ENCODE measurements at places on chromosomes 13 and 19.

DNA sequence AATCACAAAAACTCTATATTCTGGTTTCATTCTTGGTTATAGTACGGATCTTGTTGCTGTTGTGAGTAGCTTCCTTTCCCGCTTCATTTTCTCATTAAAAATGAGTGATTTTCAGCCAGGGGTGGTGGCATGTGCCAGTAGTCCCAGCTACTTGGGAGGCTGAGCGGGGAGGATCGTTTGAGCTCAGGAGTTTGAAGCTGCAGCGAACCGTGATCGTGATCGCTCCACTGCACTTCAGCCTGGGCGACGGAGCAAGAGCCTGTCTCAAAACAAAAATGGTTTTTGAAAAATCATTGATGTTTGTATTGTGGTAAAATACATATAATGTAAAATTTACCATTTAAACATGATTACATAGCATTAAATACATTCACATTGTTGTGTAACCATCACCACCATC lies 71.6 kb upstream of the TM9SF2 start:
- no peak for DNase-seq

DNA sequence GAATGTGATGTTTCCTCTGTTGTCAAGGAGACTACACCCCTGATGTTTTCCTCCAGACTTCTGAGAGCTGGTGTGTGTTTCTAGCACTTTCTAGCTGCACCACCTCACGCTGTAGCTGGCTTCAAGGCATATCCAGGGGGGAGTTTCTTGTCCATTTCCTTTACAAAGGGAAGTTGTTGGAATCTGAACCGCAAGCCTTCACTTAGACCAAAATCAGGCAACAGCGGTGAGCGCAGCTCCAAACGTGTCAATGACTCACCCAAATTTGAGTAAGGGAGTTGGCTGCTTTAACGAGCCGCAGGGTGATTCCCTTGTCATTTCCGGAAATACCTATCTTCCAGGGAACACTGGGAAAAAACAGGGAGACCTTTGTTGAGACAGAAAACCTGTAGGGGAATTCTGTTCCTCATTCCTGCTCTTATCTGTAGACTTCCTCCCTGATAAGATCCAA lies 2.5 kb downstream of the LDLR start:
- no peak for DNase-seq

GRCh38 chr19:39299404-39299803 lies 3.2 kb downstream of the IFNL1 start:
- no peak for DNase-seq

GRCh38 chr13:36242761-36243160 lies 28.4 kb upstream of the SOHLH2 start:
- DNase-seq = no peak

GRCh38 chr13:98890186-98890585 lies 87.7 kb downstream of the DOCK9 start:
- peak; percentile 56 for DNase-seq

- no peak for DNase-seq
These were observed 5.1 kb upstream of the GPI start for GRCh38 chr19:34359954-34360315.

DNA sequence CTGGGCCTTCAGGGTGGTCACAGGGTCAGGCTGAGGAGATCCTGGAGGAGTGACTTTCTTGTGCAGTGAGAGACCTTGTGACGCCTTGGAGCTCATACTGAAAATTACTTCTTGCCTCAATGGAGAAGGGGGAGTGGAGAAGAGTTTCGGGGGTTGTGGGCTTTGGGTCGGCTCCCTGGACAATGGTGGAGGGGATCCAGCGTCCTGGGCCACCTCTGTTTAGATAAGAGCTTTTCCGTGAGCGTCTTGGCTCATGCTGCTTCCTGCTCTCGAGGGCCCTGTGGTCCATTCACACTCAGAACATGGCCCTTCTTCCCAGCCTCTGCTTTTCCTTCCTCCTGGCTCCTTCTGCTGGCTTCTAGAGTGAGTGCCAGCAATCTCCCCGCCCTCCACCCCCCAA lies 81.9 kb downstream of the FLT1 start:
- DNase-seq = no peak

- no peak for DNase-seq
These were observed at the start of gene KISS1R for GRCh38 chr19:917323-918151. Gene KISS1R (plus strand): TSS chr19:917333. CDS start chr19:917503, 170 bp downstream.

DNA sequence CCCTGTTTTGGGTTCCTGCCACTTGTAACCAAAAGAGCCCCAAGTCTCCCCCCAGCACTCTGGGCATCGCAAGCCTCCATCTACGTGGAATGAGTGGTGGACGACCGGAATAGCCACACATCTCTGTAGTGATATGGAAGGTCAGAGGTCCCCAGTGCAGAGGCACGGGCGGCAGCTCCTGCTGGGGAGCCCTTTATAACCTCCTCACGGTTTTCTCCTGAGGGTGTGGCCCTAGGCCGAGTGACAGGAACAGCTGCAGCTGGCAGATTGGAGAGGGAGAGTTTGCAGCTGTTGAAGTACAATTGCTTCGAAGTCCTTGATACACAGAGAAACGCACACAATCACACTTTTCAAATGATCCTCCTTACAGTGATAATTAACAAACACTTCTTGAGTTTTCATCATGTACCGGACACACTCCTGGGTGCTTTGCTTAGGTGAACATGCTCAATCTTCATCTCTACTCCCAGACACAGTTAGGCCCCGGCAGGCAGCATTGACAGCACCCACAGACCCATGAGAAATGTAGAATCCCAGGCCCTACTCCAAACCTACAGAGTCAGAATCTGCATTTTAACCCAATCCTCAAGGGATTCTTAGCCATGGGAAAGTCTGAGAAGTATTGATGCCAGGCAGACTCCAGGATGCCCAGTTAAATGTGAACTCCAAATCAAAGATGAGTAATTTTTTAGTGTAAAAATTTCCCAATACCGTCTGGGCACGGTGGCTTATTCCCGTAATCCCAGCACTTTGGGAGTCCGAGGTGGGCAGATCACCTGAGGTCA lies 4.9 kb upstream of the ZNF787 start:
- no peak for DNase-seq

GRCh38 chr13:95023405-95023804 lies 277.8 kb downstream of the ABCC4 start:
- no peak for DNase-seq

GRCh38 chr13:83867708-83868107 lies 14.6 kb downstream of the SLITRK1 start:
- no peak for DNase-seq

- no peak for DNase-seq
These were observed 1.4 kb downstream of the ZNF776 start for GRCh38 chr19:57748029-57748428.

DNA sequence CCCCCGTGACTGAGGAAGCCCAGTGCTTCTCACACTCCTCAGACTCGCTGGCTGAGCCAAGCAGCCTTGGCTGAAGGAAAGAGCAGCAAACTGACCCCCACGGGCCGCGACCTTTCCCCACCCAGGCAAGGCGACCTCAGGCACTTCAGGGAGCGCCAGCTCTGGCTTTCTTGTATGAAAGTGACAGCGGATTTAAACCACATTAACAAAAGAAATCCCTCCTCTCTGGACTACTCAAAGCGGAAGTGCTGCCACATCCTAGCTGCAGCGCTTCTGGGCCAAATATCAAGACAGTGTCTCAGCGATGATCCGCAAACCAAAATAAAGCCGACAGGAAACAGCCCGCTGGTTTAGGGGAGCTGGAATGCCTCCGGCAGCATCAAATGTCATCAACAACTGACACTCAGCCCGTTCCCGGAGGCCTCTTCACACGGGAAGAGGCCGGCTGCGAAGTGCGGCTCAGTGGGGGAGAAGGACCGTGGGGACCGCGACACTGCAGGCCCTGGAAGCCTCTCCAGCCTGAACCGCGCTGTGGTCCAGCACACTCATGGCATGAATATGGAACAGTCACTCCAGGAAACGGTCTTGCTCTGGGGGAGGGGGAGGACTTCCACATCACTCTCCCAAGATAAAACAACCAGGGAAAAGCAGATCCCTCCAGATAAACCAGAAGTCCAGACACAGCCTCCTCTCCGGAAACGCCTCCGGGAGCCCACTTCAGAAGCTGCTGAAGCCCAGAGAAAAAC lies 1.4 kb downstream of the RASA3 start:
- no peak for DNase-seq

- no peak for DNase-seq
These were observed 37.4 kb downstream of the TMEM255B start for GRCh38 chr13:113796211-113796963.

GRCh38 chr19:55158423-55158822 lies 891 bp upstream of the TNNI3 start:
- DNase-seq = no peak

- no peak for DNase-seq
These were observed 1.4 kb downstream of the DUXA start for GRCh38 chr19:57165846-57166245.

GRCh38 chr13:28655561-28655960 lies 3.4 kb upstream of the POMP start:
- DNase-seq = no peak

GRCh38 chr13:42804244-42804874 lies 23.0 kb downstream of the FAM216B start:
- no peak for DNase-seq

GRCh38 chr19:58154287-58154678 lies 3.7 kb upstream of the ZNF329 start:
- no peak for DNase-seq

GRCh38 chr13:30147421-30147820 lies 159.9 kb downstream of the KATNAL1 start:
- no peak for DNase-seq

DNA sequence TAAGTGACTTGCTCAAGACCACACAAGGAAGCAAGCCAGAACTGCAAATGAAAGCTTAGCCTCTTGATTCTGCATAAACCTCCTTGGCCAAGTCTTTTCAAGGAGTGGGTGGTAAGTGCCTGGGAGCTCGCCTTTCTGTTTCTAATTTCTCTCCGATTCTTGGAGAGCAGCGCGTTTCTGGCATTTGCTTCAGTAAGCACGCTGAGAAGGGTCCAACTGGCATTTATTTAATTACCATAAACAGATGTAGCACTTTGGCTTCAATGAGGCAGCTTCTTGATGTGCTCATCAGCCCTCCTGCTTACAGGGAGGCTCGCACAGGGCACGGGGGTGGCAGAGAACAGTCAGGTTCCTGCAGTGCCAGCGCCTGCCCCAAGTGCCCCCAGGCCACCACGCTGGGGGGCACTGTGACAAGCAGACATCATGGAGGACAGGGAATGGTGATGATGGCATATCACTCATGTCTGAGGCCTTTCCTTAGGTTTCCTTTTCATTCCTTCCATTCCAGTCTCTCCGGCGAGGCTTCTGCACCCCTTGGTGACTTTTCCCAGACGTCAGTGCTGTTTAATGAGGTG lies 13.3 kb downstream of the SIAH3 start:
- DNase-seq = no peak

GRCh38 chr13:31965361-31966066 lies 66.1 kb upstream of the FRY start:
- DNase-seq = no peak

- DNase-seq = no peak
These were observed 110.6 kb downstream of the SIPA1L3 start for GRCh38 chr19:38017401-38018151.

- no peak for DNase-seq
These were observed 9.5 kb downstream of the NALCN start for GRCh38 chr13:101406791-101407190.

DNA sequence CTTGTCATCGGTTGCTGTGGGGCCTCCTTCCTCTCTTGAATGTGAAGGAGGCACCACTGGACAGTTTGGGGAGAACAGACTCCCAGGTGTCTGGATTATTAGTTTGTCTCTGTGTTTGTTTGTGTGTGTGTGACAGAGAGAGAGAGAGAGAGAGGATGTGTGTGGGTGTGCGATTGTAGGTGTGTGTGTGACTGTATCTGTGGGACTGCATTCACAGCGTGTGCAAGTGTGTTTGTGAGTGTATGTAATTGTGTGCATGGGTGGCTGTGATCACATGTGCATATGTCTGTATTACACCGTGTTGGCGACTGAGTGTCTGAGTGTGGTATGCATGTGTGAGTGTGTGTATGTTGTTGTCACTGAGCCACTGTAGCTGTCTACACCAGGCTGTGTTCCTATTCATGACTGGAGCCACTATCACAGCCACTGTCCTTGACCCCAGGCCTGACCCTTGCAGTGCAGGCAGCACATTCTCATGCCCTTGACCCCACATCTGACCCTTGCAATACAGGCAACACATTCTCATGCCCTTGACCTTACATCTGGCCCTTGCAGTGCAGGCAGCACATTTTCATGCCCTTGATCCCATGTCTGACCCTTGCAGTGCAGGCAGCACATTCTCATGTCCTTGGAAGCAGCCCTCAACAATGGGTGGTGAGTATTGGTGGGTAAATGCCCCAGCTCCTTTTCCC lies 25.1 kb upstream of the CYP4F8 start:
- DNase-seq = no peak

GRCh38 chr19:32537580-32537979 lies 43.4 kb upstream of the PDCD5 start:
- DNase-seq = no peak

DNA sequence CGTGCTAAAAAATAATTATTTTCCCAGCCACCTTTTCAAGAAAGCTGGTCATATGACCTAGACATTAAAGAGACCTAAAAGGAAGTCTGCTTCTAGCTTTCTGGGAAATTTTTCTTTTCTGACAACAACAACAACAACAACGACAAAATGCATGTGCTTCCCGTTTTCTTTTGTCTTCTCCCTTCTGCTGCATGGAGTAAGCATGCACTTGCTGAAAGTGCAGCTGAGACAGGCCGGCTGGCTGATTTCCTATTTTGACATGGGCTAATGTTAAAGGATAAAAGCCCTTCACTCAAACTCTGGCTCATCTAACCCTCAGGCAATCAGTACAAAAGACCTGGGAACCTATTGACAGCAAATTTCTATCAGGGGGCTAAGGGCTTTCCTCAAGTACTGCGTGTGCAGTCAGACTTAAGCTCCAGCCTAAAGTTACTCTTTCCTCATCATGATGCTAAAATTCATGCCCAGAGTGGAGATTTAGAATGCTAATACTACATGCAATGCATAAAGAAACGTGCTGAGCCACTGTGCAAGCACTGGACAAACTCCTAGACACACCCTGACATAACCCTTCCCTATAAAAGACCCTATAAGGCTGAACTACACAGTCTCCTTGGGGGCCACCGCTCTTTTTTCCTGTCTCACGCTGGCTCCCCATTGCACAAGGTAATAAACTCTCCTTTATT lies 811.1 kb downstream of the UQCRFS1 start:
- no peak for DNase-seq

DNA sequence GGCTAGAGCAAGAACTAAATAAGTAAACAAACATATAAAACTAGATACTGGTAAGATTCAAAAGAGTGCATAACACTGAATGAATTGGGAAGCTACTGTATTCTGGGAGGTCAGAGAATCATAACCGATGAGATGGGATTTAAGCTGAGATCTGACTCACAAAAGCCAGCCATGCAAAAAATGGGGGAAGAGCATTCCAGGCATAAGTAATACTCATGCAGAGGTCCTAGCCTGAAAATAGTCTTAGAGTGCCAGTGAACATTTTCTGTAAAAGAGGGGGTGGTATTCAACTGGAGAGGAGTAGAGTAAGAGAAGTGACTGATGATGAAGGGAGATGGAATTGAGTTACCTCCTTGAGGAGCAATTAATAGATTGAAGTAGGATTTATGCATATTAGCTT lies 872.0 kb upstream of the GPC6 start:
- no peak for DNase-seq

DNA sequence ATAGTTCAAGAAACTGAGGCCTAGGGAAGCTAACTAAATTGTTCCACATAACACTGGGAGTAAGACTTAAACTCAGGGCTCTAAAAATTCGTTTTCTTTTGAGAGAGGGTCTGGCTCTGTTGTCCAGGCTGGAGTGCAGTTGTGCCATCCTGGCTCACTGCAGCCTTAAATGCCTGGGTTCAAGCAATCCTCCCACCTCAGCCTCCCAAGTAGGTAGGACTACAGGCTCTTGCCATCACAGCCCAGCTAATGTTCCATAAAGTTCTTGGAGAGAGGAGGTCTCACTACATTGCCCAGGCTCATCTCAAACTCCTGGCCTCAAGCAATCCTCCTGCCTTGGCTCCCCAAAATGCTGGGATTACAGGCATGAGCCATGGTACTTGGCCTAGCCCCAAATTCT lies 10.7 kb downstream of the ZMYM5 start:
- no peak for DNase-seq
